Heart left ventricle (tissue), 16 donors: ENCODE measurements at places on chromosomes 6 and 20. TPM values are rescaled to one million over a fixed set of nuclear protein-coding genes. Genes with fewer than 3 reads are reported as not detected.

COL9A1 gene
- total RNA-seq = not detected

DAAM2 gene
- total RNA-seq = 20.9 TPM

DNA sequence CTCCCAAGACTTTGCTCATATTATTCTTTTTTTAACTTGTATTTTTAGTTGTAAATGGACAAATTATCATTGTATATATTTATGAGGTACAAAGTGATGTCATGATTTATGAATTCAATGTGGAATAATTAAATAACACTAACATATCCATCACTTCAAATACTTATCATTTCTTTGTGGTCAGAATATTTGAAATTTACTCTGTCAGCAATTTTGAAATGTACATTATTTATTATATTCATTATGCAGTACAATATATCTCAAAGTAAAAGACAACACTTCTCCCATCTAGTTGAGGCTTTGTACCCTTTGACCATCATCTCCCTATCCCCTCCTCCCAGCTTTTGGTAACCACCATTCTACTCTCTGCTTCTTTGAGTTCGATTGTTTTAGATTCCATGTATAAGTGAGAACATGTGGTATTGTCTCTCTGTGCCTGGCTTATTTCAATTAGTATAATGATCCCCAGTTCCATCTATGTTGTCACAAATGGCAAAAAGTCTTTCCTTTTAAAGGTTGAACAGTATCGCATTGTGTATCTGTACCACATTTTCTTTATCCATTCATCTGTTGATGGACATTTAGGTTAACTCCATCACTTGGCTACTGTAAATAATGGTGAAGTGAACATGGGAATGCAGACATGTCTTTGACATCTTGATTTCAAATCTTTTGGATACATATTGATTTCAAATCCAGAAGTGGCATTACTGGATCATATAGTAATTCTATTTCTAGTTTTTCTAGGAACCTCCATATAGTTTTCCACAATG, 197.2 kb downstream of the KIF6 start:
- DNase-seq = no peak

DNA sequence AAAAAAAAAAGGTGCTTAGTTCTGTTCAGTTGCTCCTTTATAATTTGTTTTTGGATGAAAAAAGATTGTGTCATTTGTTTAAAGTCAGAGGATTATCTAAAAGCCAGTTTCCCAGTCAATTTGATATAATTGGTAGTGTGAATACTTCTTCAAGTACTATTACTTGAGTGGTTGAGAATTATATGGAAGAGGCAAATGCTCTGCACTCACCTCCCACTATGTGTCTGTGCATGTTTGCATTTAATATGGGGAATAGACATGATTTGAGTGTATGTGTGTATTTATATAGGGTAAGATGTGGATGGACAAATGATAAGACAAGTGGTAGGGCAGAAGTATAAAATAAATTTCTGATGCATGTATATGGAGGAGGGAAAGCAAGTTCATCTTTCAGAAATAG, 15.8 kb downstream of the GJA1 start:
- DNase-seq = no peak

DNA sequence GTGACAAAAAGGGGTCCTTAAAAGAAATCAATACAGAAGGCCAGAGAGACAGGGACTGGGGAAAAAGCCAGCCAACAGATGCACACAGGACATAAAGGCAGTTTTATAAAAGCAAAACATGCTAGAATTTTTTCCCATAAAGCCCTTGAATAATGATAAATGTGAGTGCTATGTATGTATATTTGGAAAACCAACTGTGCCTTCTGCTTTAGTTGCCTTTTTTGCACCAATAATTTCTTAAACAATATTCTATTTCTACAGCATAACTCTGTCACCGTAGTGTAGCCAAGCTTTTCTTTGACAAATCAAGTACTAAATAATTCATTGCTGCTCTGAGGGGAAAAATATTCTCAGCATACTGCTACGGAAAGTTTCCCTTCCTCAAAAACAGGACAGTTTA, 730.6 kb upstream of the NRSN1 start:
- no peak for DNase-seq

DNA sequence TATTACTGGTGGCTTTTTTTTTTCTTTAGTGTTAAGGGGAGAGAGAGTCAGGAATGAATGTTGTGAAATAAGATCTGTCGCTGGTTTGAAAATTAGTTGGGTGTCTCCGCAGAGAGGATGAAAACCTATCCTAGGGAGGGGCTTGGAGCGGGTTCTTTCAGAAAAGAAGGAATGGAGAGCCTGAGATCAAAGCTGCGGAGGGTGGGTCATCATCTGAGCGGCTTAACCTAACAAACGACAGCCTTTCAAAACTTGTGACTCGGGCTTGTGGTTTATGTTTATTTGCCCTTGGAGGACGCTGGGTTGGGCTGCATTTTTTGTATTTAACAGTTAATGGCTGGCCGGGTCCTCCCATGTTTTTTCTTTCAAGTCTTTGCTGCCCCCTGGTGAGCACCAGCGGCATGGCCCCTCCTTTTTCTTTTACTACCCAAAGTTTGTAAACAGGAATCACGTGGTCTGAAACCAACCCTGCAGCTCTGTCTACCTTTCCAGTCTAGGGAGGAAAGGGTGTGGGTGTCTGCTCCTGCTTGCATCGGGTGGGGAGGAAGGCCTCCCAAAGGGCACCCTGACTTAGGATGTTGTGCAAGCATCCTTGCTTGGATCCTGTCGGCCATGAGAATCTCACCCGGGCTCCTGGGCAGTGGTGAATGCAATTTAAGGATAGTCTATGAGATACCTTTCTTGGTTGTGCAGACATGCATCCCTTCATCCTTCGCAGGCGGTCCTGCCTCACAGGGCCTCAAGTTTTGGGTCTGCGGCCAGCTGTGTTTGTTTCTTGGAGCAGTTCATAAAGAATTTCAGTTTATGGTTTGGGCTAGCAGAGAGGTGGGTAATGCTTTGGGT, 2.2 kb downstream of the PIM1 start:
- DNase-seq = peak; percentile 89

HECA gene
- 47.9 TPM for total RNA-seq

NRSN1 gene
- not detected for total RNA-seq

DNA sequence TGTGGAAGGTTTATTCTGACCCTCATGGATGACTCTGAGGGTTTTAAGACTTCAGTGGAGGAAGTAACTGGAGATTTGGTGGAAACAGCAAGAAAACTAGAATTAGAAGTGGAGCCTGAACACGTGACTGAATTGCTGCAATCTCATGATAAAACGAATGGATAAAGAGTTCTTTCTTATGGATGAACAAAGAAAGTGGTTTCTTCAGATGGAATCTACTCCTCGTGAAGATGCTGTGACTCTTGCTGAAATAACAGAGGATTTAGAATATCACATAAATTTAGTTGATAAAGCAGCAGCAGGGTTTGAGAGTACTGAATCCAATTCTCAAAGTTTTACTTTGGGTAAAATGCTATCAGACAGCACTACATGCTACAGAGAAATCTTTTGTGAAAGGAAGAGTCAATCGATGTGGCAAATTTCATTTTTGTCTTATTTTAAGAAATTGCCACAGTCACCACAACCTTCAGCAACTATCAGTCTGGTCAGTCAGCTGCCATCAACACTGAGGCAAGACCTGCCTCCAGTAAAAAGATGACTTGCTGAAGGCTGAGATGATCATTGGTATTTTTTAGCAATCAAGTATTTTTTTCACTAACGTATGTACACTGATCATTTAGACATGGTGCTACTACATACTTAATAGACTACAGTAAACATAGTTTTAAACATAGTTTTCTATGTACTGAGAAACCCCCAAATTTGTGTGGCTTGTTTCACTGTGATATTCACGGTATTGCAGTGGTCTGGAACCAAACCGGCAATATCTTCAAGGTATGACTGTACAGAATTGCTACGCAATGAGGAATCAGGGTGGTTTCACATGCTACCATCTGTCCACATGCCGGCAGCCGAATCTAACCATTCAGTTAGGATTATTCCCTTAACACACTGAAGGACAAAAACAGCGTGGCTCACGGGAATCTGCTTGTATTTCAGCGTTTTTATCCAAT, 149.0 kb downstream of the MYB start:
- DNase-seq = no peak

DNA sequence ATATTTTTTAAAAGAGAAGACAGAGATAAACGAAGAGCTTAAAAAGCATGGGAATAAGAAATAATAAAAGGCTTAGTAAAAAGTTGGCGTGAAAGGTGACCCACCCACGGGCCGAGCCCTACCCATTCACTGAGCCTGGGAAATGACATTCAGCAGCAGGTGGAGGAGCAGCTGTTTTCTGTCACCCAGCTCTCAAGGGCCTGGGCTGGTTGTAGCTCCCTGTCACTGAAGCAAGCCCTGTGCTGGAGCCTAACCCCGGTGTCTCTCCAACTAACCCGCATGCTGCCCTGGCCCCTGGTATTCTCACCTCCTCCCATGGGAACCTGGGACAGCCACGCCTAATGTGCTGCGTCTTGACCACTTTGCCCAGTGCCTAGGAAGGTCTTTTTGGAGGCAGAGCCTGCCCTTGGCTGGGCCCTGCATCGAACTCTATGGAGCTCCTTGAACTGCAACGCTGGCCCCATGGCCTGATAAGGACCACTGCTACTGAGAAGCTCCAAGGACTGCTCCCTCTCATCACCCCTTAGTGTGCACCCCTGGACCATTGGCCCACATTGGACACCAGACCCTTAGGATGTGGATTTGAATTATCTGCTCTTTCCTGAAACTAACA, 68.8 kb upstream of the IYD start:
- peak; percentile 27 for DNase-seq

CST4 gene
- not detected for total RNA-seq

DNA sequence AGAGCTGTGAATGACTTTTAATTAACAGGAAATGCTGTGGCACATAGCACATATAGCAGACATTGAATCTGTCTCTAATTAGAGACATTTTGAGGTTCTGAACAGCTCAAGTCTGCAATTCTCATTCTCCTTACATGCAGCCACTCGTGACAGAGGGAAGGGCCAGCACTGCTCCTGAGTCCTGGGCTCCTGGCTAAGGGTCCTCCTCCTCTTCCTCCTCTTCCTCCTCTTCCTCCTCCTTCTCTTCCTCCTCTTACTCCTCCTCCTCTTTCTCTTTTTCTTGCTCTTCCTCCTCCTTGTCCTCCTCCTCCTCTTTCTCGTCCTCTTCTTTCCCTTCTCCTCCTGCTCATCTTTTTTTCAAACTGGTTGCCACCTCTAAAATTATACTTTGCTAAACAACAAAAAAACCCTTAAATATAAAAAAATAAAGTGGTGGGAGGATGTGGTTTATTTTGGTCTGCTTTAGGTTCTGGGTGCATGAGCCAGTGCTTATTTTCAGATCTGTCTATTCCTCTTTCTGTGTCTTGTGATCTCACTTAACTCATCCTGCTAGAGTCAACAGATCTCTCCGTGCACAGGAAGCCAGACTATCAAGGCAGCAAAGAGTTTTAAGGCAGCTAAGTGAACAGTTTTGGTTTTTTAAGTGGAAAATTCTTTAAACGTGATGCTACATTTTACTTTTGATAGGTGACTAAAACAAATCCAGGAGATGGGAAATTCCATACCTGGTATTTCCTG, 159.3 kb downstream of the CD83 start:
- no peak for DNase-seq

GRCh38 chr6:43089874-43090558, 13.9 kb downstream of the PTK7 start:
- no peak for DNase-seq

DNA sequence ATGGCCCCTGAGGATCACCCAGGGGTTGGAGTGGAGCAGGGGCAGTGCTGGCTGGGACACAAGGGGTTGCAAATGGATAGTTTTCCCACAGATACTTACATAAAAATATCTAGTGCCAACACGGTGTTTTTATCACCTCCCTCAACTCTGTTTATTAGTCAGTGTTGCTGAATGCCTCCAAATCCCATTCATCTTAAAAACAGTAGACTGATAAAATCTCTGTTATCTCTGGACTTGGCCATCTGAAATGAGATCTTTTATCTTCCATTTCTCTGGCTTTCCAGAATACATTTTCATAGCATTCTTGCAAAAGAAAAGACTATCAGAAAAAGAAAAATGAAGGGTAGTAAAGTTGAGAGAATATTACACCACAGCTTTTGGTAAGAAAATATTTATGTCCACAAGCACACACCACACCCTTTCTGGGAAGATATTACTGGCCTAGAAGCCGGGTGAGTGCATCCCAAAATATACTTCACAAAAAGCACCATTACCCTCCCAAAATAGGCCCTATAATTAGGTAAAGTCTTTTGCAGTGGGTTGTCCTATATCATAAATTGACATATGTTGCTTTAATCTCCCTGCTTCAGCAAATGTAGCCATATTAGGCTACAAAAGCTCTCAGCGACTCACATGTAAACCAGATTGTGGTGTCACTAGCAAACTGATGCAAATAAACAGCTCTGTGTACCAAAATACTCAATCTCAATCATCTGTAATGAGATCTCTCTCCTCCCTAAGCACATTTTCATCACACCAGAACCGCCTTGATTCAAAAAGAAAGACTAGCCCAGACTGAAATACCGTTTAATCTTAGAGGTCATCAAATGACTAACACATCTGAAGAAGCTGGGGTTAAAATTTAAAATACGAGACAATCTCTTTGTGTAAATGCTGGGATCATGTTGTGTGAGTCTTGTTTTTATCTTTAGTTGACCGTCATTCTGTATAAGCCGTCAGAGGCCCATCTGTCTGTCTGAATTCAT, 96.7 kb downstream of the FYN start:
- DNase-seq = no peak

DNA sequence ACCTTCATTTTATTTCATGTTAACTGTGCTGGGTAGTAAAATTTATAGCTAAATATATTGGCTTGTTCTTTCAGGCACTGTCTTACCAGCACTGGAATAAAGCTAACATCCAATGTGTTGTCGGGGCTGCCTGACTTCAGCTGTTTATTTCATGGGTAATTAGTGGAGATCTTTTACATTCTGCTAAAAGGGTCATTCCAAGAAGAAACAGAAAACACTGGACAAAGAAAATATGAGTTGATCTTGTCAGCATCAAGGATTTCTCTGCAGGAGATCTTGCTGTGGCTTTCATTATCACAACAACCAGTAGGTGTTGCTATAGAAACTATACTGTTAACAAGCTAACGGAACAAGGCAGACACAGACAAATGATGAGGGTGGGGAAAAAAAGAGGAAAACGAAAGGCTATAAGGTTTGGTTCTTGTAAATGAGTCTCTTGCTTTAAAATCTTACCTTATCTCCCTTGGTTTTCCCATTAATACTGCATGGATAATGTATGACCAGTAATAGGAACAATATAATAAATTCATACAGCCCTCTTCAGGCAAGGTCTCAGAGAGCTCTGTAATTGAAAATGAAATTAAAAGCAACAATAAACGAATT, 206.8 kb downstream of the SIM1 start:
- DNase-seq = no peak

NINL gene
- 2.9 TPM for total RNA-seq

- no peak for DNase-seq
Observed at GRCh38 chr6:71902261-71902660, 15.9 kb downstream of the RIMS1 start.

DNA sequence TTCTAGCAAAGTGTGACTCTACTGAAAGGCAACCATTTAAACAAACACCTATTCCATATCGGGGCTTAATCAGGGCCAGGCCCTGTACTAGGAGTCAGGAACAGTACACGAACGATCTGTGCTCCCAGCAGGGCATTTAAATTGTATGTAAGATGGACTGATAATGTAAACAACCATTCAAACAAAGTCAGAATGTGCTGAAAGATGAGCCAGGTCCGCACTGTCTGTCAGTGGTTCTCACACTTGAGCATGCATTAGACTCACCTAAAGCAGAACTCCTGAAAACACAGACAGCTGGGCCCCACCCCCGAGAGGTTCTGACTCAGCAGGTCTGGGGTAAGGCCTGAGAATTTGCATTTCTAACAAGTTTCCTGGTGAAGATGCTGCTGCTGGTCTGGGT, 81.6 kb downstream of the PXDC1 start:
- DNase-seq = no peak

MLIP gene
- 480 TPM for total RNA-seq
